ENCODE measurements at places on chromosomes 5 and 9.

GRCh38 chr5:172870715-172871461 is 36.8 kb downstream of the ERGIC1 start:
- DNase-seq = no peak

GRCh38 chr9:113522419-113522818 is 58.9 kb downstream of the RGS3 start:
- no peak for DNase-seq

DNA sequence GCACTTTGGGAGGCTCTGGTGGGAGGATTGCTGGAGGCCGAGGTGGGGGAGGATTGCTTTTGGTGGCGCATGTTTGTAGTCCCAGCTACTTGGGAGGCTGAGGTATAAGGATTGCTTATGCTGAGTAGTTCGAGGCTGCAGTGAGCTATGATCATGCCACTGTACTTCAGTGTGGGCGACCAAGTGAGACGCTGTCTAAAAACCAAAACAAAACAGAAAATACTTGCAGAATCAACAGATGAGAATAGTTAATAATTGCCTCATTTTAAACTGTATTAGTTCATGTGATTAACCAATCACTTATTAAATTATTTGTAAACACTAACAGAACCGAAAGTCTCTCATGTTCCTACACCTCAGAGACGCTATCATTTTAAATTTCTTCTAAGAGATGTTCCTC is 118.1 kb downstream of the CCDC171 start:
- DNase-seq = no peak

GRCh38 chr9:28779243-28779642 is 1206.0 kb upstream of the C9orf72 start:
- peak; percentile 34 for DNase-seq

DNA sequence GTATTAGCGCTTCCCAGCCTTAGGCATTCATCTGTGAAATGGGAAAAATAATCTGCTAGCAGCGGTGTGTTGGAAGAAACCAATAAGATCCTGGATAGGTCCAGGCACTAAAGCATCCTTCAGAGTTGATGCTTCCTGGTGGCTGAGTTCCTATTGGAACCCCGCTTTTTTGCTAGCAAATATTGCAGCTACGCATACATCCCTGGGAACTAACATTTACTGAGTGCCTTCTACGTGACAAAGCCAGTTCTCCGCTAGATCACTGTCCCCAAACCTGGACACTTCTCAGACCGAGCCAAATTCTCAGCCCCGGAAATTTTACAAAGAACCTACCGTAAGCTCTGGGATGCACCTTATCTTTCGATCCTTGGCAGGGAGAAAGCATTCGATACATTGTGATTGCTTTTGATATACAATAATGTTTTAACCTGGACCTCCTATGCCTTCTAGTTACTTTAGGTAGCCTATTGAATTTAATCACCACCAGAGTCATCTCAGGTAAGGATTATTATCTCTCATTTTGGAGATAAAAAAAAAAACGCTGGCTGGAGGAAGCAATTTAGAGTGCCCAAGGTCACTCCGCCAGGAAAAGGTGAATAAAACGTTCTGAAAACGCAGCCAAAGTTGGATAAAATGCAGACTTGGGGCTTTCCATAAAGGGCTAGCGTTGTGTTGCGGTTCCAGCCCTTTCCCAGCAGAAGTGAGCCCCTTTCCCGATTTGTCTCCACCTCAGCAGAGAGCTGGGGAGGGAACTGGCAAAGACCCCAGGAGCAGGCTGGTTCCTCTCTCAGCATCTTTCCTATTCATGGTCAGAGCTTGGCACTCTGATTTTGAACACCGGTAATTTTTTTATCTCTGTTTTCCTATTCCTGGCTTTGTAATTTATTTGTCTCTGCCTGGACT is 2.6 kb upstream of the MSX2 start:
- DNase-seq = no peak

- no peak for DNase-seq
Observed at GRCh38 chr9:103287361-103287760, 292.2 kb downstream of the CYLC2 start.

- no peak for DNase-seq
Observed at GRCh38 chr9:96122751-96123150, 179.2 kb downstream of the HSD17B3 start.

DNA sequence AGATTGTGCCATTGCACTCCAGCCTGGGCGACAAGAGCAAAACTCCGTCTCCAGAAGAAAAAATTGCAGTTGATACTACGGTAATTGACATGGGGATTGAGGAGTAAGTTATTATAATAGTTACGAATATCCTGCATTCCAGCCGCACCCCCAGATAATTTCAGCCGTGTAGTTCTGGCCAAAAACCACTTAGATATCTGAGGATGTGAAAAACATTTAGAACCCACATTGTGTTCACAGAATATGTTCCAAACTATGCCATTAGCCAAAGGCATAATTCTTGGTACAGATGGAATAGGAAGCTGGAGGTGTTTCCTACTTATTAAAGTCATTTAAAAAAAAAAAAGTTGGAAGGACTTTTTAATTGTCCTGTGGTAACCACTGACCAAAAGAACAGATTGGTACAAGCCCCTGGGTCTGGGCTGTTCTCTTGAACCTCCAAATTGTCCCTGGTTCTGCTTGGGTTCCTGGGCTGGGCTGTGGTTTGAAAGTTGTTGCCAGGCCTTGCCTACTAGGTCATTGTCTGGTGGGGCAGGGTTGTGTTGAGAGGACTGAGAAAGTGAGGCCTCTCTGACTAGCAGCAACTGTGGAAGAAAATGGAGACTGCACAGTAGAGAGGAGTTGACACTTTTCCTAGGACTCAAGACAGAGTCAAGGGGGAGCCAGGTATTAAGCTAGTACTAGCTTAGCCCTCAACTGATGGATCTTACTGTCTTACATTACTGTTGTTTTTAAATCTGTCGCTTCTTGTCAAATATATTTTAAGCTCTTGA is 198.8 kb downstream of the NR3C1 start:
- no peak for DNase-seq

DNA sequence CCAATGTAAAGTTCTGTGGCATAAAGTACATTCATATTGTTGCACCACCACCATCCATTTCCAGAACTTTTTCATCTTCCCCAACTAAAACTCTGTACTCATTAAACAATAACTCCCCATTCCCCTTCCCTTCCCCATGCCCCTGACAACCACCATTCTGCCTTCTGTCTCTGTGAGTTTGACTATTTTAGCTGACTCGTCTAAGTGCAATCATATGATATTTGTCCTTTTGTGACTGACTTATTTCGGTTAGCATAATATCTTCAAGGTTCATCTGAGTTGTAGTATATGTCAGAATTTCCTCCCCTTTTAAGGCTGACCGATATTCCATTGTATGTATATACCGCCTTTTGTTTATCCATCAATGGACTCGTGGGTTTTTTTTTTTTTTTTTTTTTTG is 29.0 kb upstream of the SMU1 start:
- DNase-seq = no peak

DNA sequence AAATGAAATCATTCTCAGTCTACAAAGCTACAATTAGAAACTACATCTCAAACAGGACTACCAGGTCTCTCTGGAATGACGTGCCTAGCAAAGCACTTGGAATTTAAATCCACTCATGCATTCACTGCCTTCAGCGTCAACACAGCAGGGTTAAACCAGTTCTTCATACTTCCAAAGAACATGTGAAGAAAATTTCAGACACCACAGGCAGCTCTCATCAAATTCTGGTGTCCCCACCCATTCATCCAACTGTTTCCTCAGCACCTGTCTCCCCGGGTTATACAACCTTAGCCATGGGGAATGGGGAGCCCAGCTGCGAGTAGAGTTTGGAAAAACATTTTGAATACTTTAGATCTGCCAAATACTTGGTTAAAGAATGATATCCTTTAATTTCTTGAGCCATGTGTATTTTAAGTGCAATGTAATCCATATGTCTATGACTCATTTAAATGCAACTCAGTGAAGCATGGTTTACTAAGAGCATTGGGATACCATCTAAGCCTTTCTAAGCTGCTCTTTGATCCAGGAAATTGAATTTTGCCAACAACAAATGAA is 17.5 kb downstream of the ADAM19 start:
- peak; percentile 74 for DNase-seq

DNA sequence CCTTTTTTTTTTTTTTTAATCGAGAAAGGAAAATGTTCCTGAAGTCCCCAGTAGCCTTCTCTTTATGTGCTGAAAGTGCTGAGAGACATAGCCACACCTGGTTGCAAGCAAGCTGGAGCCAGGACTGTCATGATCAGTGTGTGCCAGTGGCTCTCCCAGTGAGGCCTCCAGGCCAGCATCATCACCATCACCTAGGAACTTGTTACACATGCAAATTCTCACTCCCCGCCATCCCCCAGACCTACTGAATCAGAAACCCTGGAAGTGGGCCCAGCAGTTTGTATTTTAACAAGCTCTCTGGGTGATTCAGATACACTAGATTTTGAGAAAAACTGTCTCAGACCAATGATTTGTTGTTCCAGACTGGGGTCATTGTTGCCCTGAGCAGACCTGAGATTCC is 181.9 kb upstream of the GLRA1 start:
- DNase-seq = no peak

DNA sequence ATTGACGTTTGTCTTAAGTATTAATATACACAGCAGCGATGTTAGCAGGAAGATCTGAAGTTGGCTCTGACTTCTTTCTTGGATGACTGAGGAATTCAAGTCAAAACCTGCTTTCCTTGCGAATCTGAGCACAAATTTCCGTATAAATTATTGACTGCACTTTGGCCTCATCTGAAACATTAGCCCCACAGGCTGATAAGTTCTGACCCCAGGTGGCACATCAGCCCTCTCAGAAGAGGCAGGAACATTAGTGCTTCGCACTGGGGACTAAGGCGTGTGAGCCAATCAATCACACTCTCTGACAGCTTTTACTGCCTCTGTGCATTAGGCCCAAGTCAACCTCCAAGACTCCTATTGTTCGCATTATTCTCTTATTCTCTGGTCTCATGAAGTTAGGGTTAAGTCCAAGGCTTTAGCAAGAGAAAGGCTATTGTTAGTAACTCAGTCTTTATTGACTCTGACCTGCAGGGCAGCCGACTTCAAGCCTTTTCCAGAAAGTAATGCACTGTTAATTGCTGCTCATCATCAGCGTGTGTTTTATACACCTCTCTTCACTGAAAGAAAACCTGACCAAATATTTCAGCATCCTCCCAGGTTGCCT is 84.2 kb downstream of the ZNF608 start:
- no peak for DNase-seq

DNA sequence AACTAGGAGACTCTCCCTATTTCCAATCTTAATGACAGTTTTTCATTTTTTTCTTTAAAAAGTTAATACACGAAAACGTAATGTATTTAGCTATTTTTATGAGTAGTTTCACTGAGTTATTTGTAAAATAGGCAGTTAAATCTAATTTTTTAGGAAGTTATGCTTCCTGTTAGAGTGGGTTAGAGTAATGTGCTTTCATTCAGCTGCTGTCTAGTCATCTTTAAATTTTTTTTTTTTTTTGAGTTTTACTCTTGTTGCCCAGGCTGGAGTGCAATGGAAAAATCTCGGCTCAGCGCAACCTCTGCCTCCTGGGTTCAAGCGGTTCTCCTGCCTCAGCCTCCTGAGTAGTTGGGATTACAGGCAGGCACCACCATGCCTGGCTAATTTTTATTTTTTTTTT is 34.0 kb downstream of the CDC42SE2 start:
- DNase-seq = no peak

- DNase-seq = no peak
Observed at GRCh38 chr9:84846906-84847305, 177.4 kb downstream of the NTRK2 start.

DNA sequence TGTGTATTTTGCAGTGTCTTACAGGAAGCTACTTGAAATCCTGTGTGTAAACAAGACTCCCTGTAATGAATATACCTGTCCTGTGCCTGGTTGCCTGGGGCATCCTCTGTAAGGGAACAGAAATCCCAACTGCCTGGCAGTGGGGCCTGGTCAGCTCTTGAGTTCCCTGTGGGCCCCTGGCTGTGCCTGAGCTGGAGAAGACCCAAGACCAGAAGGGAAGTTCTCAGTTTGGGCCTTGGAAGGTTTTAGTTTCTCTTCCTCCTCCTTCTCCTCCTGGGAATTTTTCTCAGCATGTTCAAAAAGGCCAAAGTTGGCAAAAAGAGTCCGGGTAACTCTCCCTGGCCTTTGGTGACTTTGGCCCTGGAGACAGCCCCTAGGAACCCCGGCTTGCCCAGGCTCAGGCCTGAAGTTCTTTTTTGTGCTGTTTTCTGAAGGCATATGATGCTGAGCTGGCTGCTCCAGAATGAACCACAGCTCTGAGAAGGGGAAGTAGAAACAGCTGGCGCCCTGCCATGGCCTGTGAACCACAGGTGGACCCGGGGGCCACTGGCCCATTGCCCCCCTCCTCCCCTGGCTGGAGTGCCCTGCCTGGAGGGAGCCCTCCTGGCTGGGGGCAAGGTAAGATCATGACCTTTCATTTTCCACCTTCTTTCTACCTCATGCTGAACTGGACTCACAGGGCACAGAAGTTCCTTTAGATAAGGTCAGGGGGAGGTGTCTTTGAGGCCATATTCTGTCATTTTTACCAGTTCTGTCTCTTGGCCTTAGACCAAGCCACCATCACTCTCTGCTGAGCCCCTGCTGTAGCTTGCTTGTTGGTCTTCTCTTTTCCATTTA is 5.8 kb downstream of the TMEM268 start:
- DNase-seq = no peak

- DNase-seq = no peak
Observed at GRCh38 chr5:172127581-172127980, 60.4 kb downstream of the STK10 start.

DNA sequence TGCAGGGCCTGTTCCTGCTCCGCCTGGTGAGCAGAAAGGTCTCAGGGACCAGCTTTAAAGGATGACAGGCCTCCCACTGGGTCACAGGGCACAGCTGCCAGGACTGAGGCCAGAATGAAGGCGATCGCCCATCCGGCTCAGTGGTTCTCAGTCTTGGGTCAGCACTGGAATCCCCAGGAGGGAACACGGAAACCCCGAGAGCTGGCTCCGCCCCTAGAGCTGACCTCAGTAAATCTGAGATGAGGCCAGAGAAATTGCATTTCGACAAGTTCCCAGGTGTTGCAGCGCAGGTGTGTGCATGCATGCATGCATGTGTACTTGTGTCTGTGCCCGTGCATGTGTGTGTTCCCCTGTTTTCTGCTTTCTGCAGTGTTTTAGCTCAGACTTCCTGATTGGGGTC is 47.2 kb upstream of the KCNMB1 start:
- no peak for DNase-seq

DNA sequence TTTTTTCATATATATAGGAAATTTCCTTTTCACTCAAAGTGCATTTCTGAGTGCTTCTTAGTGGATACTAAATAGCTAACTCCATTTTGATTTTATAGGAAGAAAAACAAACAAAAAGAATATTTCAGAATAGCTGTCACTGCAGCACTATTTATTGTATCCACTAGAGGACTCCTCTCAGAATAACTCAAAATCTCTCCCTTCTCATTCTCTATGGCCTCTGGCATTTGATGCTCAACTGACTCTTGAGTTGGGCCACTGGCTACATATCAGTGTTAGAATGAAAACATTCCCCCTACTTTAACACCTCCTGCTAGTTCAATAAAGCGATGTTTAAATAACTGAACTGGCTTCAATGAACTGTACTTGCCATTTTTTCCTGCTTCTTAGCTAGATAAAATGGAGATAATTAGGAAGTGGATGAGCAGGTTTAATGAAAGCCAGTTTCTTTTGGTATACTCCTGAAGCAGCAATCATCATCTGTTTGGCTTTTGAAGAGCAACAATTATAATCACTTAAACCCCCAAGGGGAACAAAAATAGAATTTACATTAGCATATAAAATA is 16.6 kb upstream of the ELAVL2 start:
- DNase-seq = no peak
